GDM1 (cell line): ENCODE measurements at places on chromosomes 2 and 18.

DNA sequence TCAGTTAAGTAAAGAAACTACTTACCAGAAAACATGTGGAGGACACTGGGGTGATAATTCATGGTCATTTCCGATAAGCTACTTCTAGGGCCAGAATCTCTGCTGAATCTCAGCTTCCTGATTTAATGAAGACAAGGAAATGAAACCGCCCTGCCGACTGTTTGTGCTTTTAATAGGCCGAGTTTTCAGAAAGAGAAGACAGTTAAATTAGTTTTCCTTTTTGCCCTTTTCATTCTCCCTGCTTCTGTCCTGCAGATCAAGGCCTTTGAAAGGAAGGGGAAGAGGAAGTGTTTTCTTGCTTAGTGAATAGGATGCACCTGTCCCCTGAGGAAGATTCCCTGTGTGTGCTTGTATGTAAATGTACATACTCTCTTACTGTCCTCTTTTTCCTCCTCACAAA lies 126.6 kb downstream of the SH3RF3 start:
- no peak for DNase-seq

- DNase-seq, result no peak
These were observed 74.2 kb upstream of the LAPTM4A start for GRCh38 chr2:20125616-20126015.

- no peak for DNase-seq
These were observed 332.3 kb downstream of the NCKAP5 start for GRCh38 chr2:133235968-133236367.

- no peak for DNase-seq
These were observed 5.0 kb upstream of the ESPNL start for GRCh38 chr2:238095143-238095542.

DNA sequence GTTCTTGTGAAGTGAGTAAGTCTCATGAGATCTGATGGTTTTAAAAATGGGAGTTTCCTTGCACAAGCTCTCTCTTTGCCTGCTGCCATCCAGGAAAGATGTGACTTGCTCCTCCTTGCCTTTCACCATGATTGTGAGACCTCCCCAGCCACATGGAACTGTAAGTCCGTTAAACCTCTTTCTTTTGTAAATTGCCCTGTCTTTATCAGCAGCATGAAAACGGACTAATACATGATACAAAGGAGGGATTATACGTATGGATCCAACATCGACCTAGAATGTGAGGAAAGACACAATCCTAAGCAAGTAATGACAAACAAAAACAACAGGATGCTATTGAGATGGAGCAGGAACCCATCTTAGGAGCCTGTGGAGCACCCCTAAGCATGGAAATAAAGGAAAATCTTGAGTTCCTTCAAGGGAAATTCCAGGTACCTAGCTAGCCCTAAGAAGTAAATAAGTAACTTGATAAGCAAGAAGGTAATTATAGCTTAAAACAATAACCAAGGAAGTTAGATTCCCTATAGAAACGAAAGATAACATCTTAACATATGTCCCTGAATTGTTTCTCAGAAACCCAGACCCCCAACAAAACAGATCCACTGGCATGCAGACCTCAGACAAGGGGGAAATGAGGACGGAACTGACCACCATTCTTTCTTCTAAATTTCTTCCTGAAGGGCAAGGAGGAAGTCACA lies 1.5 kb upstream of the TNFRSF11A start:
- no peak for DNase-seq

- DNase-seq, result no peak
These were observed 501 bp downstream of the LPIN1 start for GRCh38 chr2:11746807-11747459.

DNA sequence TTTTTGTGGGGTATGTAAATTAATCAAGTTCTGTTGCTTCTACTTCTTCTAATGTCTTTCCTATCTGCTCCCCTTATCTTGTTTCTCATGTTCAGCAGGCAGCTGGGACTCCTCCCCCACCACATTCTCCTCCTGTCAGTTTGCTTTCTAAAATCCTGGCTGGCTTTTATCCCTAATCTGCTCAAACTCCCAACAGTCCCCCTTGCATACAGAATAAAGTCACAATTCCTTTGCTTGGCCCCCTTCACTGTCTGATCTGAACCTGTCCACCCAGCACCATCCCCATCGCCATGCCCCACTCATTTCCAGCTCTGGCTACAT lies 2.2 kb downstream of the CFAP221 start:
- no peak for DNase-seq

DNA sequence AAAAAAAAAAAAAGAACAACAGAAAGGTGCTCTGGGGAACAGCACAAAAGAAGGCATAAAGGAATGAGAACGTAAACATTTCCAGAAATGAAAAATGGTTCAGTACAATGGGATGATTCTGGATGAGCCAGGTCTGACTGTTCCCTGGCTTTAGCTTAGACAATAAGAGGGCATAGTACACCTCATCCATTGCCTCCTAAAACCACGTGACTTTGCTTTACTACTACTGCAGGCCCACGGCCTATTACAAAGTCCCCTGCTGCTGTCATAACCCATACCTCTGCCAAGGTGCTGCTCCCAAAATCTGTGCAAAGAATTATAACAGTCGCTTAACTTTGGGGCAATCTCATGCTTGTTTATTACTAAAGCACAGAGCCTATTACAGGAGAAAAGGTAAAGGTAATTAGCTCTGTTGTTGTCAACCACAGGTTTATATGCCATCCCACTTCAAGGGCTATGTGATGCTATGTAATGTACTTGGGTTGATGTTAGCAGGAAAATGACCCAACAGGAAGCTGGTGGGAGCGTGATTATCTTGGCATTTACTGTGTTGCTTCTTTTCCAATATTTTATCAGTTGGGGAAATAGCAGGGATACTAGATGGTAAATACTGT lies 26.8 kb downstream of the STK17B start:
- DNase-seq, result no peak
